Activated CD8-positive, alpha-beta memory T cell treated with anti-CD3 and anti-CD28 coated beads for 1 hour (primary cell): ENCODE measurements at places on chromosomes 4 and X.

GRCh38 chrX:97016106-97016505, 132.4 kb downstream of the RPA4 start:
- DNase-seq, result no peak

DNA sequence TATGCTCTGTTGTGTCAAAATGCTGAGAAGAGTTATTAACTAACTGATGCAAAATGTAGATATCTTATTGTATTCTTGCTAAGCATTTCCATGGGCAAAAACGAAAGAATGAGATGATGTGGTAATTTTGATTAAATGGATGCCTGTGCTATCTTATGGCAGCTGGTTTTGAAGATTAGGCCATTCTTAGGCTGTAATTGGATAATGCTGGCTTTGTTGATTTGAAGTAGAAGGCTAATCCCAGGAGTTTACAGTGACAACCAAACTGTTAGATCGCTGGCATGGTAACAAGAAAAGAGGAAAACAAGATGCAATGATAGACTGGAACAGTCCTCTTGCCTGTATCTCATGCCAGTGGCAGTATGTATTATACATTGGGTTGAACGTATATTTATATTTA, 74.1 kb upstream of the WDR44 start:
- DNase-seq, result no peak

- no peak for DNase-seq
Measured at GRCh38 chr4:107519053-107519452, 201.0 kb downstream of the PAPSS1 start.

DNA sequence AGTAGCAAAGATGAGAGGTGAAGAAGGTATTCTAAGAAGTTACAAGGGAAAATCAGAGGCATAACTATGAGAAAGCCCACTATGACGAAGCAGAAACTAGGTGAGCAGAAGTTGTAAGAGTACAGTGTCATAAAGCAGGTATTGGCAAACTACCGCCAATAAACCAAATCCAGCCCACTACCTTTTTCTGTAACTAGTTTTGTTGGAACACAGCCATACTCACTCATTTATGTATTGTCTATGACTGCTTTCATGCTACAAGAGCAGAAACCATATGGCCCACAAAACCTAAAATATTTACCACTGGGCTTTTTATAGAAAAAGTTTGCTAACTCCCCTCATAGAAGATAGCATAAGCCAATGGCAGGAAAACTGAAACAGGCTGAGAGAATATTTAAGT, 31.8 kb upstream of the ZCCHC13 start:
- no peak for DNase-seq

DNA sequence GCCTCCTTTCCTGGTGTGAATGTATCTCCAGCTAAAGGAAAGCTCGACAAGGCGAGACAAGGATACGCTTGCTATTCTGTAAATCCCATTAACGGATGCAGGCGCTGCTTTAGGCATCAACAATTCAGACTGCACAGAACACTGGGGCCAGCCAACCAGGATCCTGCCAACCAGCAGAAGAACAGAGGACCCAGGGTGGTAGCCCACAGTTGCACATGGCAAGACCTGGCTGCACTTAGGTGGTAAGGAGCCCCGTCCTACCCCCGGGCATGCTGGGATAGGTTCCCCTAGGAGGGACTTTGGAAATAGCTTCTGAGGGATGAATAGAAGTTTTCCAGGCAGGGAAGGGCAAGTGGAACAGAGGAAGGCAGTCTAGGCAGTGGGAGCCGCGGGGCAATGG, 20.7 kb downstream of the PSAPL1 start:
- DNase-seq, result no peak

DNA sequence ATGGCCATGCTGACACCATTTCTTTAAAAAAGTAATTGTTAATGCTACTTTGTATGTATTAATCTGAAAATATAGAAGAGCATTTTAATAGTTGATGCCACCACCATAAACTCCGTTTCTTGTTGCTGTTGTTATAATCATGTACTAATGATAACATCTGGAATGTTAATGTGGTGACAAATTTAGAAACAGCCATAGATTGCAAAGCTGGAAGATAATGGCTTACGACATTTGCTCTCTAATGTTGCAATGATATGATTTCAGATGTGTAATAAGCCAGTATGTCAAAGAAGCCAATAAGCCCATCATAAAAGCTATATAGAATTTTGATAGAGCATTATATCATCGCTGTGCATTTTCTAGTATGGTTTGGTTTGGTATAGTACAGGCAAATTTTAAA, 579.4 kb upstream of the ZFP42 start:
- no peak for DNase-seq

- DNase-seq, result no peak
Measured at GRCh38 chrX:140510306-140510676, 5.4 kb upstream of the SOX3 start.

DNA sequence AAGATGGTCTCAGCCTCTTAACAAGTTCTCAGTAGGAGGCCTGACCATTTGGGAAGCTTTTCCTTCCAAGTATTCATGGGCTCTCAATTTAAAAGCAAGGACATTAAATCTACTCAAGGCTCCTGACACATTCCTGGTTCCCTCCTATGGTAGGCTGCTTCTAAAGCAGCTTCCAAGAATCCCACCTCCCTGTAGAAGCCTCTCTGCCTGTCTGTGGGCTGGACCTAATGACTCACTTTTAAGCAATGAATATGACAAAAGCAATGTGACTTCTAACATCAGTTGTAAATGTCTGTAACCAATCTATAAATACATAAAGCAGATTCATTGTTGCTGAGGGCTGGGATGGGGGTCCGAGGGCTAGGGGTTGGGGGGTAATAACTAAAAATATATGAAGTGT, 99.5 kb upstream of the FAM9B start:
- no peak for DNase-seq

- DNase-seq, result no peak
Measured at GRCh38 chr4:38684271-38684670, 20.3 kb downstream of the KLF3 start.

- DNase-seq, result no peak
Measured at GRCh38 chrX:18422325-18422724, 3.1 kb upstream of the CDKL5 start.

DNA sequence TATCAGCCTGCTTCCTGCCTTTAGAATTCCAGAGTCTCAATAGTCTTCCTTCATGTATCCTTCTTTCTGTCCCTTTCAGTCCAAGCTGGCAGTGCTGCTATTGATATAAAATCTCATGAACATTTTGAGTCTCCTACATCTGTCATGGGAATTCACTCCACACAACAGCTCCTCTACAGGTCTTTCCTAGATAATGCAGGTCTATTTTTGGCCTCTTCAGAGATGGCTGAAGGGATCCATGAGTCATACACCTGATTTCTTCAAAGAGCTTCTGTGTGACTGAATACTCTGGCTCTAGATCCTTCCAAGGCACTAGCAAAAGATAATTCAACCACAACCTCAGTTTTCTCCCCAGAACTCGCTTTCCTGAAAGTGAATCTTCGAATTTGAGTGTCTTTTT, 115.4 kb downstream of the STPG2 start:
- no peak for DNase-seq

GRCh38 chr4:109826719-109827118, 1.1 kb upstream of the RRH start:
- no peak for DNase-seq
